ENCODE measurements at places on chromosomes 11 and 22.

- no peak for DNase-seq
These were observed 229.3 kb downstream of the BRD1 start for GRCh38 chr22:49598338-49598737.

DNA sequence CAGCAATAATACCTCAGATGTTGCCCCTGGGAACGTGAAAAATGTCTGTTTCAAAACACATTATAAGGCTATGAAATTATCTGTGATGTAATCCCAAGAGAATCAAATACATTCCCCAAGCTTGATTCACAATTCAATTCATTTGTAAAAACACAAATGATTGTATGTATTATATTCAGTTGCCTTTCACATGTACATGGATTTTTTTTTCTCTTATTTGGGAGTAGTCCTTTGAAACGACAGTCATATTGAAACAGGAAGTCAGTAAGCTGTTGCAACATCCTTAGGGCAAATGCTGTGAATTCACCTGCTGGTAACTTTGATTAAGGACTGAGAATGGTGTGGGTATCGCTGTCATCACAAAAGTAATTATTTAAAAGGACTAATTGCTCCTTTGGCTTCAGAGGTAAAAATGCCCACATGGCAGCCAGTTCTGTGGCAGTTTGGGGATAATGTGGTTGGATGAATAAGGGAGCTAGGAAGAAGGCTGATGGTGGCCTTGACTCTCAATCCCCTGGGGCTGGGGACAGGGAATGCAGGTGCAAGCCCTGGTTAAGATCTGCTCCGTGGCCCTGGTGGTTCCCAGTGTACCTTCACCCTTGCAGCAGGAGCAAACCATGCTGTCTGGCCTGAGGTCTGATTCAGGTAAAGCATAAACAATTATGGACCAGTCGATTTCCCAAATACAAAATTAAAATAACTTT lies 13.2 kb downstream of the EHF start:
- no peak for DNase-seq

DNA sequence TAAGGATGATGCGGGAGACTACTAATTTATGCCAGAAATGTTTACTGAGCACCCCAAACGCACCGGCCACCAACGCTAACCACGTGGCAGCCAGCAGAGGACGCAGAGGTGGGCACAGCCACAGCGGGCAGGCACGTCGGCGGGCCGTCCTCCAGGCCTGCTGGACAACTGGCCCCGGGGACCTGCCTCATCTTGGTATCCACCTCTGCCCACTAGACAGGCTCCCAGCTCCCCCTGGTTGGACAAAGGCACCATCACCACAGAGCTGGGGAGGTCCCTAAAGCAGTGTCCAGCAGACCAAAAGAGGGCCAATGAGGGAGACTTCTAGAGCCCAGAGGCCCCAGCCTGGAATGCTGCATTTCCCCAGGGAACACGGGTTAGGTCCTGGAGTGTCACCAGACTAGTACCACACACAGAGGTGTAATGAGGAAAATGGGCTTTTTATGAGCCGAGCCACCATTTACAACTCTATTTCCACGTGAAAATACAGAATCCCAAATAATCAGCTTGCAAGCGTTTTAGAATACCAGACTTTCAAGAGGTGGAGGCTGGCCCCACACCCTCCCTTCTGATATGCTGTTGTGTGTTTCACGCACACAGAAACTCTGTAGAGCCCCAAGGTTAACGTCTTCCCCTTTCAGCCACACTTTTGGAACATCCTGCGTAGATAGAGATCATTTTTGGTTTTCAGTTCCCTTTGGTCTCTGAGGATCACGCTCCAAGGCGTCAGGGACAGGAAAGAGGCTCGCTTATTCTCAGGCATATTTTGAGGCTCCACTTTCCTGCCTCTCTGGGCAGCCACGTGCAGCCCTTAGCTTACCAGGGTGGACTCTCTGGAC lies 23.7 kb upstream of the BID start:
- no peak for DNase-seq

DNA sequence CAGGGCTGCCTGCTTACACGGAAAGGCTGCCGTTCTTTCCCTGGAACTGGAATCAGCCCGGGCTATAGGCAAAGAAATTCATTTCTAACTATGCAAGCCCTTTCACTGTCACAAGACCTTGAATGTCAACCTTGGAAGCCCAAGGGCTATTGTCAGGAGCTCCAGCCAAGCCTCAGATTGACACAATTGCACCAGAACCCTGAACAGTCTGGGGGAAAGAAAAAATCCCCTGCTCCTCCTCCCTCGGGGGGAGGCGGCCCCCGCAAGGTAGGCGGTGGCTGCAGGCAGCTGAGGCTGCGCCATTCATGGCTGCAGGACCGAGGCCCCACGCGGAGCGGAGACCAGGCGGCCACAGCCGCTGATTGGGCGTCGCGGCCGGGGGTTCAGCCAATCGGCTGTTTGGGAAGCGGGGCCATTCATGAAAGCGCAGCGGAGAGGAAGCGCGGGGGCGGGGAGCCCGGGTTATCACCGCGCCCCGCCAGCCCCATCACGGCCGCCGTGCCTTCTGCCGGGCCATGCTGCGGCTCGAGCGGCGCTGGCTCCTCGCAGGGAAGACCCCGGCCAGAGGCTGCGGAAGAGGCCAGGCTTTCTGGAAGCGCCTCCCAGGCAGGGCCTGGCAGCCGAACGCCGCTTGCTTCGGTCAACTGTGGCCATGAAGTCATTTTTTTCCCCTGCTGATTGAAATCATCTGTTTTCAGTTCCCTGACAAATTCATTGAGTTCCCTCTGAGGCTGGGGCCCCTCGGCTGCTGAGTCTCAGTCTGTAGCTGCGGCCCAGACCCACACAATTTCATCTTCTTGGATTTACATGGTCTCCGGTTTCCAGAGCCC lies 38.1 kb upstream of the LINC01488 start:
- DNase-seq: peak; percentile 83

- no peak for DNase-seq
These were observed 139.4 kb downstream of the ATG16L2 start for GRCh38 chr11:72953637-72954036.

GRCh38 chr11:44006917-44007361 lies 40.8 kb upstream of the ACCSL start:
- DNase-seq: no peak
